ENCODE measurements at places on chromosomes 7 and 10. TPM values are rescaled to one million over a fixed set of nuclear protein-coding genes. Genes with fewer than 3 reads are reported as not detected.

- DNase-seq = peak; percentile 20
Measured at GRCh38 chr7:106659166-106659962, 1.6 kb downstream of the CCDC71L start.

- DNase-seq = no peak
Measured at GRCh38 chr7:115471891-115472290, 550.0 kb downstream of the MDFIC start.

DNA sequence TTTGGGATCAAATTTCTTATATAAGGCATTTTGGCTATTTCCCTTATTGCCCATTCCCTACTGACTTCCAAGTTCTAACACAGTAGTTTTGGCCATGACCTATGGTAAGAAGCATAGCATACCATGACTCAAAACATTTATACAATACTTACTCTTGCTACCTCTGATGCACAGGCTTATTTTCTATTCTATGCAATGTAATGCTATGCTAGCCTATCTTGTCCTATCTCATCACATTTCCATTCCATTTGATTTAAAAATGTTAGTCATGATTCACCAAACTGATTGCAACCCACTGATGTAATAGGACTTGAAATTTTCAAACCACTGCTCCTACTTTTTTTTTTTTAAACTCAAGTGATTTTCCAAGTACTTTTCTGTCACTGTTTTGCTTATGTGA is 658.5 kb downstream of the TYW1 start:
- DNase-seq = no peak

GRCh38 chr7:31114593-31115343 is 62.7 kb downstream of the ADCYAP1R1 start:
- peak; percentile 73 for DNase-seq

- no peak for DNase-seq
Measured at GRCh38 chr7:27515933-27516332, 146.8 kb downstream of the HIBADH start.

The NUTM2E gene
- total RNA-seq = 0.31 TPM

- DNase-seq = no peak
Measured at GRCh38 chr10:6301488-6302075, 98.8 kb downstream of the PFKFB3 start.

GRCh38 chr7:16465469-16466361 is at the start of gene SOSTDC1:
Gene SOSTDC1 (minus strand): TSS chr7:16465738. CDS start chr7:16465668, 70 bp downstream.
- DNase-seq = peak; percentile 70

The NPTX2 gene
- total RNA-seq = 0.46 TPM

The SPACDR gene
- total RNA-seq = 2.0 TPM

DNA sequence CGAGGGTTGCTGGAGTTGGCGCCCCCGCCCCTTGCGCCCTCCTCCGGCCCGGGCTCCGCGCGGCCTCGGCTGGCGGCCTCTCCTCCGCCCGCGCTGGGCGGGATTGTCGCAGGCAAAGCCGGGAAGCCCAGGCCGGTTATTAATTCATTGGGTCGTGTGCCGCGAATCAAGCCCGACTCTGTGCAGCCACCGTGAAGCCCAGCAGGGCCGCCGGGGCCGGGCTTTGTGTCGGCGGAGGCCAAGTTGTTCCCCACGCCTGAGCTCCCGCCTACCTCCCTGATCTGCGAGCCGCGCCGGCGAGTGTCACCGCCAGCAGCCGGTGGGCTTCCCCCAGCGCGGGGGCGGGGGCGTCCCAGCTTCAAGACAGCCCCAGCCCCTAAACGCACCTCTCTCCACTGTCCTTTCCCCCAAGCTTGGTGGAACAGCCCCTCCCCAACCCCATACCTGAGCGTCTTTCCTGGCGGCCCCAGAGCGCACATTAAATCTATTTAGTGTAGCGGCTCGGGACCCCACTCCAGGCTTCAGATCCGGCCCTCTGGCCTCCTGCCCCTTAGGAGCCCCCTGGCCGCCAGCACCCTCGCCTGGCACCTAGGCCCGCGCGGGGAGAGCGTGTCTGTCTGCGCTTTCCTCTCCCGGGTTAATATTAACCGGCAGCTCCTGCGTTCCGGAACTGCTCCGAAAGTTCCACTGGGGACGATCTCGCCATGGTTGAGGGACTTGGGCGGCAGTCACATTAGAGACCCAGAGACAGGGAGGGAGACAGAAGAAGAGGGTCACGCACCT is 3.5 kb downstream of the SHH start:
- no peak for DNase-seq

DNA sequence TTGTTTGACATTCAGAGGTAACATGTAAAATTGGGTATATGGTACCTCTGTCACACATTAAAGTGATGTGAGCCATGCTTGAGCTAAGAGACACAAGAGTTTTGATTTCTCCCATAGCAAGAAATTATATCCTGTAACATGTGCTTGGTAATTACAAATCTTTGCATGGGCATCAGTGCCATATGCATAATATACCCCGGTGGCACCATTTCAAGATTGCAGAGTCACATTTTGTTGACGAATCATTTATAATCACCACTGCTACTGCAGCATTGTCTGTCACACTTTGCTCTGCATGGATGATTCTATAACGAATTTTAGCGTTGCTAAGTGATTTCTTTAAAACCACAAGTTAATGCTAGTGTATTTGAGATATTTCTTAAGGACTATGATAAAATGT is 443.7 kb upstream of the LRRN3 start:
- no peak for DNase-seq

DNA sequence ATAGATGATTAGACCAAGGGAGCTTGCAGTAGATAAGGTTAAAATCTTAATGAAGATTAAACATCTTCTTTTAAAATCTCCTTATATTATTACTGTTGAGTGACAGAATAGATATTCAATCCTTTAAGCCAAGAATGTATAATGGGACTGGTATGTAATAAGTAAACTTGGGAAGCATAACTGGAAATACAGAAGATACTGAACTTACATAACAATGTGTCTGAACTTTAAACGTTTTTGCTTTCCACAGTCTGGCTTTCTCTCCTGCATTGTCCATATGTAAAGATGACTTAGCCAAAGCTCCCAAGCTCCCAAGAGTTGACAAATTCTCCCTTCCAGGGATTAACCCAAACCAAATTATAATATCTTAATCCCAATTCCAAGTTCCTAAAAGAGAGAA is 129.8 kb downstream of the KCND2 start:
- no peak for DNase-seq

- no peak for DNase-seq
Measured at GRCh38 chr10:77228559-77228958, 409.0 kb downstream of the KCNMA1 start.

The RAB11FIP2 gene
- total RNA-seq = 52.4 TPM

DNA sequence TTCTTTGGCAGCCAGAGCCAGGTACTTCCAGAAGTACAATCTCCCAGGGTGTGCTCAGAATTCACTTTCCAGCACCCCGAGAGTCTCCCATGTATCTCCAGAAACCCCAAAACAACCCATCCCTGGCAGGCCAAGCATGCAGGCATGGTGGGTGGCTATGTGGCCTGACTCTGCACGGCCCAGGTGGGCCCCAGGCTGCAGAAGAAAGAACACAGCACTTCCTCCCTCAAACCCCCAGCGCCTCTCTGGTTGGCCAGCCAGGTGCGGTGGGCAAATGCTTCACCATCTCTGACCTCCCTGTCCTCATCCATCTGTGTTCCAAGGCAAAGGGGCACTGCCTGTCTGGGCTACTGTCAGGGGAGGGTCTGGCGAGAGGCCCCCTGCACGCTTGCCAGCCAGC is 100.3 kb downstream of the MKI67 start:
- no peak for DNase-seq

DNA sequence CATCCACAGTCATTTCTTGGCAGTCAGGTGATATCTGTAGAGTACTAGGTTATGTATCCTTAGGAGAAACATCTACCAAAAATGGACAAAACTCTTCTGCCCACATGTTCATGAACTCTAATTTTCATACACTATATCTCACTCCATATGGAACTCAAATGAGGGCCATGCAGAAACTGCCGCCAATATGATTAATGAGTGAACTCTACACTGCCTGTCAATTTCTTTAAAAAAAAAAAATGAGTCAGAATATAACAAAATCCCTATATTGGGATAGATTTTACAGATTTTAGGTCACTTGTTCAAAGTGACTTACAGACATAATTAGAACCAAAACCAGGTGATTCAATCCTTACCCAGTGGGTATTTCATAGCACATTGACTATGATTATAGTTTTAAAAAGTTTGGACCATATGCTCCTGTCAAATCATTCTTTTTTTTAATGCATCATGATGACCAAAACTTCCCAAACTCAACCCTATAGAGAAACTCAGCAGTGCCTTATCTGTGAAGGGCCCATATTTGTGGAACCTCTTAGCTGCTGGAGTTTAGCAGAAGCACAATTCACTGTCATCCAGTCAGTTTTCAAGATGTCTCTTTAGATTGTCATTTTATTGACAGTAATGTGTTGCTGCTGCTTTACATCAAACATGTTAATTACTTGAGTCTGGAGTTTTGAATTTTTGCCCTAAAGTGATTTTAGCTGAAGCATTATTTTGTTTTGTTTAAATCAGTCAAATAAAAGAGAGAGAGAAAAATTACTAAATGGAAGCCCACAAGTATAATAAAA is 11.1 kb downstream of the LRRN3 start:
- DNase-seq = no peak

- DNase-seq = peak; percentile 21
Measured at GRCh38 chr10:63467841-63468240, 2.1 kb upstream of the JMJD1C start.

The SH3PXD2A gene
- total RNA-seq = 53.2 TPM

GRCh38 chr10:46084321-46085165 is 38.5 kb upstream of the MSMB start:
- DNase-seq = no peak

GRCh38 chr10:24901686-24902399 is 50.6 kb downstream of the PRTFDC1 start:
- DNase-seq = peak; percentile 31

The OPN1SW gene
- total RNA-seq = not detected

The LOXL4 gene
- total RNA-seq = 3.3 TPM

The HIF1AN gene
- total RNA-seq = 18.1 TPM

DNA sequence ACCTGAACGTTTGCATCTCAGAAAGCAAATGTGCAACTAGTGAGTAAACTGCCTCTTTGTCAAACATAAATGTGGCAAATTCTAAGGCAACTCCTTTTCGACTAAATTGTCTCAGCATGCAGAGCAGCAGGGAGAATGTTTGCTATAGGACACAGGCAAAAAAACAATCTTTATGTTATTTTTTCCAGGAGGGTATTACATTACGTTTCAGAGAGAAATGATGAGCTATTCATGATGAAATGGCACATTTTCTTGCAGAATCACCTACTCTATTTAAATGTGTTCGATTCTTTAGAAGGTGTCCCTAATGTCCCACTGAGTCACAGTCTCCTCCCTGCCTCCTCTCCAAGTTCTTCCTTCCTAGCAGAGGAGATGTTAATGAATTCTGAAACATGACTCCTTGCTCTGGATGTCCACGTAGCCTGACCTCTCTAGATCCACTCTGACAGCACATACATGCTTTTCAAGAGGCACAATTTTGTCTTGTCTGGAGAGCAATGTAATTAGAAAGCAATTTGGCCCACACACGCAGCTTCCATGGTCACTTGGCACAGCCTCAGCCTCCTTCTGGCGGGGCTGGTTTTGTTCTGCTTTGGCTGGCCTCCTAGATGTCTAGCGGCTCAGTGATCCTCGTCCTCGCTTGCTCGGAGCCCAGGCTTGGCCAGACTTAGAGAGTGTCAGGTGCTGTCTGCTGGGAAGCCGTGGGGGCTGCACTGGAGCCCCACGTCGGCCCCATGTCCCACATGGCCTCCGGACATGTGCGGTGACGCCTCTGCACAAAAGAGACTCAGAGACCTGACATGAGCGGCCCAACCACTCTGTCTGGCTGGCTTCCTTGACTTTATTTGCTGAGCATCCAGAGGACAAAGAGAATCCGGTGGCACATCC is 125.7 kb upstream of the ZNF438 start:
- peak; percentile 95 for DNase-seq

DNA sequence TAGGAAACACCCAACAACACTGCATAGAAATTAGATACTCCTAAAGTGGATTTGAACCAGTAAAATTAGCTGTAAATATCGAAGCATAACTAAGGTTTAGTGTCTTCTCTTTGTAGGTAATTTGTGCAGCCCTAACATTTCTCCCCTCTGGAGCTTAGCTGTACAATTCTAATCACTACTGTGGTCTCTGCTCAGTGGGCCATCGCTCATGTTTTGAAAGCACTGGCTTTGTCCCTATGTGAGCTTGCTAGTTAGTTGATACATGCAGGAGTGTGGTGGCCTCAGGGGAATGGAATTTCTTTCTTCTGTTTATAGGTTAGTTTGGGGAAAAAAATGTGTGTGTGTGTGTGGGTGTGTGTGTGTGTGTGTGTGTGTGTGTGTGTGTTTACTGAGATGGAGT is 373.1 kb downstream of the DPP6 start:
- DNase-seq = no peak

DNA sequence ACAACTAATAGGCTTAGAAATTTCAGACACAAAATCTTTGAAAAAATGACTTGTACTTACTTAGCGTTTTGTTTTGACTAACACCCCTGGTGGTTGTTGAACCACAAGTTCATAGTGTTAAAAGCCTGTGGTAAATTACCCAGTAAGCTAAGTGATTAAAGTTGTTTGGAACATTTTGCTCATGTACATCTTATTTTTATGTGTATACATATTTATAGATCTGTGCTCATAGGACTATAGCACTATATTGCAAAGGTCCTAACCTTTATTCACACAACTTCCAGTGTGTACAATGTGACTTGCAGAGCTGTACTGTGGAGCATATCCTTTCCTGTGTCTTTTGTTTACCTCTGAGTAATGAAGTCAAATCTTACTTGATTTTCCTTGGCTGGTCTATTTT is 79.6 kb downstream of the BMPR1A start:
- no peak for DNase-seq

DNA sequence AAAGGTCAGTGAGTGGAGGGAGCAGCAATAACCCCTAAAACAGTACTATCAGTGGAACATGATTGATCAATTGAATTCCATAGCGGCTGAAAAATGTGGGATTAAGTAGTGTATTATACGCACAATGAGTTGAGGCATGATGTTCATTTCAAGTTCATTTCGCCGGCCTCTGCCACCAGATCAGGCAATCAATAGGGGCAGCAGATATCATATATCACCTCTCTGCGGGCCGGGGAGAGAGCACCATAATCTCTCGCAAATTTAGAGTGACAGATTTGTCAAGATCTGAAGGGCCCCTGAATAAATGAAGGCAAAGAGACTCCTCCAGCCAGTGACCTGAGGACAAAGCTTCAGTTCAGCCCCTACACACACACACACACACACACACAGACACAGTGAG is 58.5 kb downstream of the PAX2 start:
- no peak for DNase-seq

GRCh38 chr10:26310361-26310760 is 93.8 kb downstream of the GAD2 start:
- no peak for DNase-seq

DNA sequence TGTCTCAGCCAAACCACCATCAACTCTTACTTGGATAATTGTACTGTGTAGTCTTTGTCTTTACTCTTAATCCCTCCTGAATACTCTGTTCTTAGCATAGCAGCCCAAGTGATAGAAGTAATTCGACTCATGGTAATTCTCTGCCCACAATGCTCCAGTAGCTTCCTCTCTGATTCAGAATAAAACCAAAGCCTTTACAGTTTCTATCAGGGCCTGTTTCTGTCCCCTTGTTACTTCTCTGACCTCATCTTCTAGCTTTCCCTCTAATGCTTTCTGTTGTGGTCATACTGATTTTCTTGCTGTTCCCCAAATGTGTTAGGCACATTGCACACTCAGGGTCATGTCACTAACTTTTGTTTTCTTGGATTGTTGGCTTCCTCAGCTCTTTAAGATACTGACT is 8.0 kb downstream of the ZNF518A start:
- no peak for DNase-seq
